ENCODE measurements at places on chromosomes 12 and 14.

DNA sequence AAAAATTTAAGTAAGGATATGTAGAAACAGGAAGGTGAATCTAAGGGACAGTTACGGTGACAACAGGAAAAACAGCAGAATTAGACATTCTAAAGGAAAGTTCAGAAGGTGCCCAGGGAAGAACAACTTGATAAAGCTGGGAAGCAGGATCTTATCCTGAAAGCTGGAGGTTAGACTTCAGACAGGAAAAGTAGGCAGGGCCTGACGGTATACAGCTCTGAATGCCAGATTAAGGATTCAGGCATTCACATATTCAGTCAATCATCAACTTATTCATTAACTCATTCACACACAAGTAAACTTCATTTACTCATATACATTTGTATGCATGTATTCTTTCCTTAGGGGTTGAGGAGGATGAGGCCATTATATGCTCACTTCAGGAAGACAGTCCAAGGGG is 81.3 kb downstream of the RALGAPA1 start:
- DNase-seq: no peak

GRCh38 chr12:128554546-128555304 is 269.0 kb downstream of the SLC15A4 start:
- DNase-seq: no peak

GRCh38 chr14:104353221-104353920 is 215.0 kb downstream of the KIF26A start:
- DNase-seq: no peak

DNA sequence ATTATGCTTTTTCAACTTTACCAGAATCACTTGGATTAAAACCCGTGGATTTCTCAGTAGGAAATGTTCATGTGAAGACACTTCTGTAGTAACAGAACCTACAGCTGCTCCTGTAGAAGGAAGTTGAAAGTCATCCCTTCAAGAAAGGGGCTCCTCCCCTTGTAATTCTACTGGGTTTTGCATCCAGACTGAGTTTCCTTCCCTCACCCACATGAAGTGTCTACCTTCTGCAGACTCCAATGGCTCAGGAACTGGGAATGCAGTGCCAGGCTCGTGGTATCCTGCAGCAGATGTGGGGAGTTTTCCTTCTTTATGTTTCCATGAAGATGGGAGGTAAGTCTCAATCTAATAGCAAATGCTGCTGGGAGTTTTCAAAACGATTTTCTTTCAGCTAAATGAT is 7.9 kb upstream of the OR10G2 start:
- no peak for DNase-seq

GRCh38 chr14:54058505-54058904 is 101.9 kb upstream of the BMP4 start:
- DNase-seq: no peak

DNA sequence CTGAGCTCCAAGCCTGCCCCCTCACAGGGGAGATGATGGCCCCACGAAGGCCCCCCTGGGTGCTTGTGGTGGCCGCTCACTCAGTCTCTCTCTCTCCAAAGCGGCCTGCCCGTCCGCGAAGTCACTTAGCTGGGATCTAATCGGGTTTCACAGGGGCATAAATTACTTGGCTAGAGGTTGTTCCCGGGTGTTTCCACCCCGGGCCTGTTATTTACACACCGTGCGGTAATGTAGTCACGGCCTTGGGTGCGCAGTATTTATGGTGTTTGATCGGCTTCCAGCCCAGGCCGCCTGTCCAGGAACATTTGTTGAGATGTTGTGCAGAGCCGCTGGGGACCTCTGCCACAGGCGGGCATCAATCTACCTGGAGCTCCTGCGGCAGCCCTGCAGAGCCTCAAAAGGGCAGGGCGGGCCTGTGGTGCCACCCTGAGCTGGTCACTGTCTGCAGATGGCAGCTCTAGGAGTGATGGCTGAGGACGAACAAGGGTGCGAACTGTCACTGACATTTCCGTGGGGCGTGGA is 91.2 kb downstream of the KIF26A start:
- DNase-seq: no peak

DNA sequence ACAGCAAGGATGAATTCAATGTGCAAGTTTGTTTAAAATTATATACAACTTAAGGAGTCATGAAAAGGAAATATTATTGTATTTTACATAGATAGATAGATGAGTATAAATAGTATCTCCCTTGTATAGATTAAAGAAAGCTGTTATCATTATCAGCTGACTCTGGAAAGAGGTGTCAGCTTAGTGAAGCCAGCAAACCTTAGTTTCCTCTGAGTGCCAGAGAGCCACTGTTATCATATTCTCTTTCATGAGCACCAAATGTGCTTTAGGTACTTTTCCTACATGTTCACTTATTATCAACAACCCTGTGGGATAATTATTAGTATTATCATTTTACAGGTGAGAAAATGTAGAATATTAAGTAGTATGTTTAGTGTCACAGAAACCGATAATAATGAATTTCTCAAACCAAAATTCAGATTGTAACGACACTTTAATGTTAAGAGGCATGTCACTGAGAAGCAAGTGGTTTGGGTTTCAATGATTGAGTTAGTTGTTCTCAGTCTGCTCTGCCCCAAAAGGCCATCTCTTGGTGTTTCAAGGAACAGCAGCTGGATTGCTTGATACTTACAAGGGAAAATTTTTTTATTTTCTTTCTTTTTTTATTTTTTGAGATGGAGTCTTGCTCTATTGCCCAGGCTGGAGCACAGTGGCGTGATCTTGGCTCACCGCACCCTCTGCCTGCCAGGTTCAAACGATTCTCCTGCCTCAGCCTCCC is 53.7 kb downstream of the PLEKHA5 start:
- DNase-seq: no peak

- DNase-seq: no peak
Measured at GRCh38 chr12:131831635-131832041, 3.4 kb downstream of the MMP17 start.
